H7 (cell line): ENCODE measurements at places on chromosomes 1 and 21.

DNA sequence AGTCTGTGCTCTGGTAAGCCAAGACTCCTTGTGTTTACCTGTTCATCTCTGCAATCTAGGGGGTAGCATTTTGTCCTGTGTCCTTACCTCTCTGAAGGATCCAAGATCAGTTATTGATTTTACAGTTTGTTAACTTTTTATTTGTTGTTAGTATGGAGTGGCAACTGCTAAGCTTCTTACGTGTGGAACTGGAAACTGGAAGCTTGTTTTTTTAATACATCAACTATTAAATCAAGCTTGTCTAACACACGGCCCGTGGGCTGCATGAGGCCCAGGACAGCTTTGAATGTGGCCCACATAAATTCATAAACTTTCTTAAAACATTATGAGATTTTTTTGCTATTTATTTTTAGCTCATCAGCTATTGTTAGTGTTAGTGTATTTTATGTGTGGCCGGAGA is 29.2 kb upstream of the MPC2 start:
- no peak for DNase-seq

GRCh38 chr1:44907893-44908292 is 64.8 kb upstream of the PTCH2 start:
- DNase-seq, result no peak

DNA sequence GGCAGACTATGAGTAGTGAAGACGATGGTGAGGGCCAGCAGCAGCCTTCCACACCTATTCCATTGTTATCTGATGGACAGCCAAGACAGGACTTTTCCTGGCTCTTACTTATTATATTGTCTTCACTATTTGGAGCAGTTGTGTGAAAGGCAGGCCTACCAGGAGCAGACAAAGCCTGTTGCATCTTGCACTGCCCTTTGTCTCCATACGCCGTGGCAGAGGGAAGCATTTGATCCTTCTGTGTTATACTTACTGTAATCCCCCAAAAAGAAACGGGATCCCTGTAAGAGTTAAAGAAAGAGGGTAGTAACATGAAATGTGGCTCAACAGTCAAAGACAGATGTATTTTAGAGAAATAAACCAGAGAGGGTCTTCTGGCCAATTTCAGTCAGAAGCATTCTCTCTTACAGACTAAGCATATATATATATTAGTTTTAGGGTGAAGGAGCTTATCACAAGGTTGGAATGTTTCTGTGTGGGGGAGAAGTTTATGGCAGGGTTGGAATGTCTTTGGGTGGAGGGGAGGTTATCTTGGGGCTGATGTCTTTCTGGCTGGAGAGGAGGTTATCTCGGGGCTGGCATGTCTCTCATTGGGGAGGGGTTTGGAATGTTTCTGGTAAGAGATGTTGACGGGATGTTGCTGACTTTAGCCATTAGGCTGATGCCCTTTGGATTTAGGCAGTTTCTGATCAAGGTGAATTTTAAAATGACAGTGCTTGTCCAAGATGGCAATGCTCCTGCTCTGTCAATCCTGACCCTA is 23.4 kb upstream of the HSD3B1 start:
- DNase-seq, result no peak

GRCh38 chr1:112253366-112253765 is 142.6 kb upstream of the CTTNBP2NL start:
- DNase-seq, result peak; percentile 19

GRCh38 chr1:86705665-86705985 is 1.2 kb downstream of the SH3GLB1 start:
- DNase-seq, result no peak
